ENCODE measurements at places on chromosomes 2 and 18.

- DNase-seq: no peak
Observed at GRCh38 chr2:208326016-208326415, 60.0 kb downstream of the PIKFYVE start.

GRCh38 chr18:9691235-9691634 is 16.9 kb upstream of the RAB31 start:
- DNase-seq: no peak

GRCh38 chr18:79598633-79599175 is 80.9 kb upstream of the CTDP1 start:
- DNase-seq: no peak

GRCh38 chr2:171480908-171481307 is 41.4 kb upstream of the CYBRD1 start:
- no peak for DNase-seq

GRCh38 chr18:76260941-76261472 is 234.0 kb downstream of the ZNF516 start:
- no peak for DNase-seq

DNA sequence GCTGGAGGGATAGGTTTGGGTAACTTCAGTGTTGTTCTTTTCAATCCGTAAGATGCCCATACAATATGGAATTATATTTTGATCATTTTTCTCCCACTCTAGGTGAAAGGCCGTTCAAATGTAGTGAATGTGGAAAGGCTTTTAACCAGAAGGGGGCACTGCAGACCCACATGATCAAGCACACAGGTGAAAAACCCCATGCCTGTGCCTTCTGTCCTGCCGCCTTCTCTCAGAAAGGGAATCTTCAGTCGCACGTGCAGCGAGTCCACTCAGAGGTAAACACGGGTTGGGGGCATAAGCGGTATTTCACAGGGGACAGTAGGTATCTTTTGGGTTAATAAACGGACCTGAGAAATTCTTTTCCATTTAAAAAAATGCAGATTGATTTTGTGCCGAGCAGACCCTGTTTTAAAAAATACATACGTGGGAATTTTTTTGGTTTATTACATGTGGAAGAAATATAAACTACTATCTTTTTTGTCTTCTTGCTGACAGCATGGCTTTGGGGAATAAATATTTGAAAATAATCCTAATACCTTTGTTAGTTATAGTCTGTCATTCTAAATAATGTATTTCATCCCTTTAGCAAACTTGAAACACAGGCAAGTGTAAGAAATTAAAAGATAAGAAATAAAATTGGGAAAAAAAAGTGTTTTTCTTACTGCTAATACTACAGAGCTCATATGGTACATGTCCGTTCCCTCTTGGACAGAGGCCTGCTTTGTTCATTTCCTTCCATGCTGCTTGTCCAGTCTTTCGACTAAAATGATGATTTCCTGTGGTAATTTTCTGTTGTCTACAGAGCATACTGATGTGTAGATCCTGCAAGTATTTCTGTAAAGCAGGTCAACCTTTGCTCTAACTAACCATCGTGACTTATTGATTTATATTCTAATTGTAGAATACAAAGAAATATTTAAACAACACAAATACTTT is 53.3 kb downstream of the ZNF236 start:
- DNase-seq: peak; percentile 76

DNA sequence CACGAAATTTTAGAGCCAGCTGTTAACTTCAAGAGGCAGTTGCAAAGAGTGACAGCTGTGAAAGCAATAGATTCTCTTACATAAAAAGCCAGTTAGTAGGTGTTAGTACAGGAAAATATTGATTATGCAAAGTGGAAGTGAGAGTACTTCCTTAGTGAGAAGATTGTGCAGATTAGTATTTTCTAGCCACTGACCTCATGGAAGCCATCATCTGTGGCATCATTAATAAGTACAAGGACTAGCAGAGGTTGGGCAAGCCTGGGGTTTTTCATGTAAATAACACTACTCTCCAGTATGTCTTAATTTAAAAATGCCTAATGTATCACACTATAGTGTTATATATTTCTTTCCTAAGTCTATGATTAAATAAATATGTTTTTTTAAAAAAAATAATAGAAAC is 166.2 kb upstream of the DTNA start:
- DNase-seq: no peak

DNA sequence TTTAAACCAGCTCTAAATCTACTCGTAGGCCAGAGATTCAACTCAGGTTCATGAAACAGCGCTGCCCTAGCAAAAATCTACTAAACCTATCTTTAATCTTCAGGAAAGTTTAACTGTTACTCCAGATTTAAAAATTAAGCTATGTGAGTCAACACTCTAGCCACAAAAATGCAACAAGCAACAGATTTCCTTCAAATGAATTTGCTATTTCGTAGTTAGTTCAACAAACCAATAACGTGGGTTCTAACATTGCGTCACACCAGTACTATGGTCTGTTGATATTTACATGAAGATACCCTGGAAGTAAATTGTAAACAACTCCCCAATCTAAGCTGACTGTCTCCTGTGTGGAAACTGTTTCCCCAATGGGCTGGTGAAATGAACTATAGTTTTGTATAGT is 71.2 kb downstream of the FIGN start:
- DNase-seq: no peak

GRCh38 chr2:16013359-16013911 is 73.1 kb downstream of the MYCN start:
- DNase-seq: no peak

GRCh38 chr18:36658611-36659010 is 170.2 kb downstream of the TPGS2 start:
- DNase-seq: no peak

- DNase-seq: no peak
Observed at GRCh38 chr2:139940686-139941085, 1160.5 kb upstream of the NXPH2 start.

GRCh38 chr18:64438178-64438577 is 289.3 kb upstream of the LINC00305 start:
- peak; percentile 5 for DNase-seq

DNA sequence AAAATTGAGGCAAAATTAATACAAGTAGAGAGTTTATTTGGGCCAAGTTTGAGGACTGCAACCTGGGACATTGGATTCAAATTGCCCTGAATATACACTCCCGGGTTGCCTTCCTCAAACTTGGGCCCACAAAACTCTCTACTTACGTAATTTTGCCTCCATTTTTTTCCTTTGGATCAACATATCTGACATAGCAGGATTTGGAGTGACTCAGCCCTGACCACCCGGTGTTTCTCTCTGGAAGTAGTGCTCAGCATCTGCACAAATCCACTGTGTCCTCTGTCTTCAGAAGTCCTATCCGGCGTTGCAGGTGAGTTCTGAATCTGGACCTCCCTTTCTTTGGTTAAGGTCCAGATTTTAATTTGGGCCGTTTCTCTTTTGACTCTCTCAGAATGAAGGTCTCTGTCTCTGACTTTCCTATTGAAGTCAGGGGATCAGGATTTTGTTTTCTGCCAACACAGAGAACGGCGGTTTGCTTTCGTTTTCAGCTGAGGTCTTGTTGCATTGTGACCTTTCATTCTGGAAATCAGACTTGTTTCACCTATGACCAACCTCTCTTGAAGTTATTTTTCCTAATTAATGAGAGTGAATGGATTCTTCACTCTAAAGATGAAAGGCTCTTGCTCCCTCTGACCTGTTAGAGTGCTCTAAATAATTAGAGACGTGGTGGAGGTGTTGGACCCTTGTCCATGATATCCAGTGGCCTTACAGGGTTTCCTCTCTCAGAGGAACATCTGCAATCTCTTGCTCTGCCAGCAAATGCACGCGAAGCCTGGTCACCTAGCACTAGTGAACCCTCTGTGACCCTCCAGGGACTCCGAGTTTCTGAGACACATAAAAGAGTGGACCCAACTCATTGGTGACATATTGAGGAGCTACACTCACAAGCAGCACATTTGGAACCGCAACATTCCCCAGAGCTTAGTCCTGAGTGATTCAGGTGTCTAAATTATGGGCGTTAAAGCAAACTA is 13.6 kb downstream of the TCF23 start:
- DNase-seq: no peak
